ENCODE measurements at places on chromosomes 2 and 18.

DNA sequence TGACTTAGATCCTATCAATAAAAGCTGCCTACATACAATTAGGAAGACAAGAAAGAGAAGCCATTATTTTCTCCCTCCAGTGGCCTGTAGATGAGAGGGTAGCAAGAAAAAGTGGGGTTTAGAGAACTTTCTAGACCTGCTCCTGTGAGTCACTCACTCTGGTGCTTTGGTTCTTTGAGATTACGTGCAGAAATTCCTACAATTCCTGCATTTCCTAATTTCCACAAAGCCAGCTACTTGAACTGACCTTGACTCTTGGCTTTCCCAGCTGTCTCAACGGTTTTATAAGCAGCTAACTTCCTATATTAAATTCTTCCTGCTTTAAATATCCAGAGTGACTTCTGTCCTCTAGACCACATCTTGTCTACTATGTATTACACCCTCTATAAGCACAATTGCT, 899.5 kb upstream of the KLHL29 start:
- no peak for DNase-seq

- no peak for DNase-seq
Observed at GRCh38 chr2:100702438-100703109, 117.4 kb upstream of the NPAS2 start.

GRCh38 chr2:187233811-187234210, 214.2 kb downstream of the CALCRL start:
- no peak for DNase-seq

GRCh38 chr2:176879426-176879995, 333.1 kb upstream of the HNRNPA3 start:
- no peak for DNase-seq

- no peak for DNase-seq
Observed at GRCh38 chr2:237351796-237352195, 62.2 kb downstream of the COL6A3 start.

DNA sequence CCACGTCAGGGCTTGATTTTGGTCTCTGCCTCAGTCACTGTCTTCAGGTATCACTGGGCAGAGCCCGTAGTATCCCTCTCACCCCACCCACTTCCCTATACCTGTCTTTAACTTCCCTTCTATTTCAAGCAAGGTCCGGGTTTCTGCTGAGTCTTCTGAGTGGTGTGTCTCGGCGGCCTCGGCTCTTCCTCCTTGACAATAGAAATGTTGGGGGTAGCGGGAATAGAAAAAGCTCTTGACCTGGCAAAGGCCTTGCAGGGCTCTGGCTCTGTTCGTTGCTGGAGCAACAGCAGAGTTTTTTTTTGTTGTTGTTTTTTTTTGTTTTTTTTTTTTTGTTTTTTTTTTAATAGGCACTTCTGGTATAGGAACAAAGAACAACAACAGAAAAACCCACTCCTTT, 16.0 kb upstream of the IGFBP5 start:
- no peak for DNase-seq

DNA sequence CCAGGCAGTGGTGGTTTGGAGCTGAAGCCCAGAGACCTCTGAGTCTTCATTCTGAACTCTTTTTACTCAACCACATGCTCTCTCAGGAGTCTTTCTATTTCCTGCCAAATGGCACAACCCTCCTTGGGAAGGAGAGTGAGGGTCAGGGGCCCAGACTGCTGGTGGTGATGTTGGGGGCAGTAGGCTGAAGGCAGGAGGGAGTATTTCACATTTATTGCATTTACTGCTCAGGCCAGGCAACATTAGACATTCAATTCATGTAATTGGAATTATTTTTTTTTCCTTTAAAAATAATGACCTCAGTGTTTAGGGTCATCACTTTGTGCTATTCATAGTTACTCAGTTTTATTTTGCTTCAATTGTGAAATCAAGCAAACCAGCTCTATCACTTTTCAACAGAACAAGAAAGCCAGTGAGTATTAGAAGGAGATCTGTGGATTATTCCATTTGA, 311.3 kb upstream of the NT5C1B start:
- DNase-seq, result no peak

DNA sequence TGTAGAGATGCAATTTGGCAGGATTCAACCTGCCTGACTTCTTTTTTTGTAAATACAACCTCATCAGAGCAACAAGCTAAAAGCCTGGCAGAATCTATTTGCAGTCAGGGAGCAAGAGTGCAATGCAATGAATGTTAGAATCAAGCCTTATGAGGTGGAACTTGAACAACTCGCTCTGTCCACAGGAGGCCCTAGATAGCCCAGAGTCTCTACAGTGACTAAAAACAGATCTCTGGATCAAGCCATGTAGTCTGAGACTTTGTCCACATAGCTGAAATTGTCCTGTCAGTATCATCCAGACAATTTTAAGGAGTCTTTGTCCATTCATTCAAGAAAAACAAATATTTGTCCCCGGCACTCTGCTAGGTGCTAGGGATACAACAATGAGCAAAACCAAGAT, 32.0 kb upstream of the CDK5R2 start:
- DNase-seq, result no peak

DNA sequence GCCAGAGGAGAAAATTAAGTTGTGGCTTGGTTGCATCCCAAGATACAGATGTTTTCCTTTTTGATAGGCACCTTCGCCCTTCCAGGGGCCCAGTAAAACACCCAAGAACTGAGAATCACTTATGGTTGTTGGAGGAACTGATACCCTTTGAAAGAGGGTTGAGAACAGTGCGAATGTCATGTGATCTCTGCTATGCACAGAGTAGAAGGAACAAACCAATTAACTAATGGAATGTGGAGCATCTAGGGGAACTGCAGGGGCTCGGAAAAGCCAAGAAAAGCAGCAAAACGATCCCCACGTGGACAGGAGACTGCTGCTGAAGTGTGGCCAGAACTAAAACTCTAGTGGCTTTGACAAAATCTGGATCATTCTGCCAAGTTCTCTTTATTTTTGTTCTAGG, 58.8 kb downstream of the APOB start:
- DNase-seq, result no peak

- DNase-seq, result no peak
Observed at GRCh38 chr18:48919547-48919946, 31.2 kb downstream of the SMAD7 start.

GRCh38 chr2:216661639-216662375, 28.6 kb downstream of the IGFBP2 start:
- DNase-seq, result no peak

- no peak for DNase-seq
Observed at GRCh38 chr2:8441986-8442385, 239.9 kb upstream of the ID2 start.

GRCh38 chr18:36672437-36673344, 156.1 kb downstream of the TPGS2 start:
- peak; percentile 93 for DNase-seq

DNA sequence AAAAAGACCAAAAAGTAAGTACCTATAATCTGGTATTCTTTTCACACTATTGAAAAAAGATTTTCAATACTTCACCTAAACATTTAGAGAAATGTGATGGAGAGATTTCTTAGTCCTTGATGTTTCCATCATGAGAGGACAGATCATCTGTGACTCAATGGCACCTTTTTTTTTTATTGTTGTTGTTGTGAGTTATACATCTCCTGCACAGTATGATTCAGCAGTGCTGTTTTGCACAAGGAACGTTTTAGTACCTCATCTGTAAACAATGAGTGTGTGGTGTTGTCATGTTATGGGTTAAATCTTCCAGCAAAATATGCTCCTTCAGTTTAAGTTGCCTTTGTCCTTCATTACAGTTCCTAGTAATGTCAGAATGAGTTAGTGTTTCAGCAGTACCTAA, 2.2 kb downstream of the KIAA1328 start:
- no peak for DNase-seq

GRCh38 chr18:34493566-34494358, 216.3 kb upstream of the DTNA start:
- DNase-seq, result peak; percentile 76

DNA sequence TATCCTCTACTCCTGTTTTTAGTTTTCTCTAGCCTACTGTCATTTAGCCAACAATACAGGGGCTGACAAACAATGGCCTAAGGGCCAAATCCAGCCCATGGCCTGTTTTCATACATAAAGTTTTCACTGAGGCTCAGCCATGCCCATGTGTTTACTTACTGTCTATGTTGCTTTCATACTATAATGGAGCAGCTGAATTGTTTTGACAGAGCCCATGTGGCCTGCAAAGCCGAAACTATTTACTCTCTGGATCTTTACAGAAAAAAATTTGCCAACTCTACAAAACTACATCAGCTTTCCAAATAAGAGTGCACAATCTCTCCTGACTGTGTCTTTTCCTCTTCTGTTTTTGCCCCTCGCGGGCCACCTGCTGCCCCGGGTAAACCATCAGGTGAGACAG, 24.0 kb downstream of the LGALSL start:
- DNase-seq, result no peak

- DNase-seq, result no peak
Observed at GRCh38 chr2:126880324-126880723, 18.4 kb upstream of the TEX51 start.

GRCh38 chr18:23133860-23134779, 1.2 kb upstream of the CABLES1 start:
- DNase-seq, result peak; percentile 81

DNA sequence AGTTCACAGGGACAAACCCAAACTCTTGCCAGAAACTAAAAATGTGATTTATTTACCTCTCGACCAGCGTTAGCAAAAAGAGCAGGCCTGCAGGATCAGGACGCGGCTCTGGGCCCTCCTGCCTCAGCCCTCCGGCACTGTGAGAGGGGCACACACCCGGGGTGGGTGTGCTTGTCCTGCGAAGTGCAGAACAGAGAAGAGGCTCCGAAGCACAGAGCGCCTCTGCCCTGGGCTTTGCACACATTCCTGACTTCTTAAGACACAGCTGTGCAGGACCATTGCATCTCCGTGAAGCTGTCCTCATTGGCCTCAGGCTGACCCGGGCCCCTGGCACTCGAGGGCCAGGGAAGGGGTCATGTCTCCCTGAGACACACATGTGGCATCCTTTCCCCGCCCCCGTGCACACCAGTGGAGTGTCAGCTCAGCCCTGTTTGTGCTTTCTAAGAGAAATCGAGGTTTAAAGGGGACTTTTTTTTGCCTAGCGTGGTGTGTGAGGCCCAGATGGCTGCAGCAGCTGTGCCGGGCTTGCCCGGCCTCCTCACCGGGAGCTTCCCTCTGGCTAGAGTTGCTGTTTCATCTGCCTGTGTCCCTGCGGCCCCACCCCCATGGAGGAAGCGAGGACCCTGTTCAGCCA, 9.9 kb upstream of the NFATC1 start:
- no peak for DNase-seq

DNA sequence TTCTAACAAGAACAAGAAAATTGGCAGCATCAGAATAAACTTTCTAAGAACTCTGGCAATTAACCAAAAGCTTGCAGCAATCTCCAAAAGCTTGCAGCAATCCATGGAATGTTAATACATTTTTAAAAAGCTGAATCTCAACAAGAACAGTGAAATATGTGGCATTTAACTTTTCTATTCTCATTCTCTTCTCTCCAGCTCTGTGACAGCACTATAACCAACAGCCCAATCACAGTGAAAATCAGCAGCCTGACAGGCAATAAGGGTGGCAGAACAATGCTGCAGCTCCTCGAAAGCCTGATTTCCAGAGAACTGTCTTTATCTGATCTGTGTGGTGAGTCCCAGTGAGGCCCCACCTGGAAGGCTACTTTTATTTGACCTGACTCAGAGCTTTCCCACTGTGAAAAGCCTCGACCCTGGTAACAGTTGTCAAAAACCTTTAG, 60.0 kb downstream of the TMEM131 start:
- no peak for DNase-seq

DNA sequence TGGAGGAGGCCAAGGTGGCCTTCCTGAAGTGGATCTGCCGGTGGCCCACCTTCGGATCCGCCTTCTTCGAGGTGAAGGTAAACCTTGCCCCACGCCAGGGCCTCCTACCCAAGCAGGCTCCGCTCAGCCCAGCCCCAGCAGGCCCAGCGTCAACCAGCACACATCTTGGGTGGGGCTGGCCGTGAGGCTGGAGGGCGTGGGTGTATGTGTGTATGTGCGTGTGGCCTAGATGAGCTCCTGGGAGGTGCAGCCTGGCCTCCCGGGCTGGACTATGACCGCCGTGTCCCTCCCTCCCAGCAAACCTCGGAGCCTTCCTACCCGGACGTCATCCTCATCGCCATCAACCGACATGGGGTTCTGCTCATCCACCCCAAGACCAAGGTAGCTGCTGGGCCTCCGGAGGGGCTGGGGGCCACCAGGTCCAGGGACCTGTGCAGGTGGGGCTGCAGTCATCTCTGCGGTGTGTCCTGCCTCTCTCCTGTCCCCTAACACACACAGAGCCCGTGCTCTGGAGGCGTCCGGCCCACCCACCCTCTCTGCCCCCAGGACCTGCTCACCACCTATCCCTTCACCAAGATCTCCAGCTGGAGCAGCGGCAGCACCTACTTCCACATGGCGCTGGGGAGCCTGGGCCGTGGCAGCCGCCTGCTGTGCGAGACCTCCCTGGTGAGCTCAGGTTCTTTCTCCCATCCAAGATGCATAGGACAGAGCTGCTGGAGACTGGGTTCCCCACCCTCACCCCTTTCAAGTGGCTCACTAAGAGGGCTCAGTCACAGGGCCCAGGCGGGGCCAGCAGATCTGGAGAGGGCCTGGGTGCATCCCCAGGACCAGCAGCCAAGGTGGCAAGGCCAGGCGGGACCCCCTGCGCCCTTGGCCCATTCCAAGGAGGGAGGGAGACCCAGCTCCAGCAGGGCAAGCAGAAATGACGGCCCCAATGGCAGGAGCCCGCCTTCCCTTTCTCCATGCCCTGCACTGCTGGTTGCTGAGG, 9.4 kb upstream of the GPR17 start:
- DNase-seq, result no peak

DNA sequence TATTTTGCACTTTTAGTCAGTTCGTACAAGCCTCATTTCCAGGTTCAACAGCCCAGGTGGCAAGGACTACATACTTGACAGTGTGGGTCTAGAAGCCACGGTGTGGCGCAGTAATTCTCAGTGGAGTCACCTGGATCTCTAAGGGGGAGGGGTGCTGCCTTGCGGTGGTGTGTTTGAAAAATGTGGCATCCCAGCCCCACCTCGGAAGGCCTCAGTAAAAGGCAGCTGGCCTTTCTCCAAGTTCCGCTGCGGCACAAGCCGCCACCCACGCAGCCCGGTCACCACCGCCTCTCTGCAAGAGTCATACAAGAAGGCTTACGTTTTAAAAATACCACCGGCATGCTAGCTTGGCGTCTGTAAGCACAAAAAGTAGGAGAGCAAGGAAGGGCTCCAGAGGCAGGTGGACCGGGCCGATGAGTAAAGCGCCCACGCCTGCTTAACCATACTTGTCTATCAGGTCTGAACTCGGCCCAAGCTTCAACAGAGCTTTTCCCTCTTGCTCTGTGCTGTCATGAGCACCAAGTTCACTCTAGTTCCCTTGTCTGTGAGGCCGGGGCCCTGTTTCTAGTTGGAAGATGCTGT, 49.5 kb downstream of the SPRED2 start:
- DNase-seq, result peak; percentile 50

Data from NCI-H510A (cell line).